ENCODE measurements at places on chromosomes 6 and 20. TPM values are rescaled to one million over a fixed set of nuclear protein-coding genes. Genes with fewer than 3 reads are reported as not detected.

ARHGAP40 gene
- total RNA-seq, result 0.87 TPM

LHFPL5 gene
- total RNA-seq, result not detected

SLC32A1 gene
- total RNA-seq, result not detected

NKAPL gene
- 1.3 TPM for total RNA-seq

NOX3 gene
- not detected for total RNA-seq

MYCT1 gene
- total RNA-seq, result 122 TPM

GLP1R gene
- total RNA-seq, result not detected

TSBP1 gene
- not detected for total RNA-seq

SIM1 gene
- not detected for total RNA-seq

LY86 gene
- total RNA-seq, result not detected

FAM184A gene
- total RNA-seq, result 0.54 TPM

GLO1 gene
- total RNA-seq, result 168 TPM

ARHGAP18 gene
- 77.1 TPM for total RNA-seq

ETV7 gene
- 1.7 TPM for total RNA-seq

FAM209B gene
- not detected for total RNA-seq

ZNF391 gene
- total RNA-seq, result 0.27 TPM

TFAP2D gene
- total RNA-seq, result not detected

SIRPB2 gene
- 0.07 TPM for total RNA-seq

FILIP1 gene
- 10.4 TPM for total RNA-seq

KIF25 gene
- not detected for total RNA-seq

ZSCAN31 gene
- 9.3 TPM for total RNA-seq

POU3F2 gene
- total RNA-seq, result not detected

MOG gene
- total RNA-seq, result not detected

TRAPPC3L gene
- 0.10 TPM for total RNA-seq

PKHD1 gene
- not detected for total RNA-seq

KIAA1755 gene
- total RNA-seq, result not detected

BMP5 gene
- not detected for total RNA-seq

CRISP2 gene
- not detected for total RNA-seq

DOP1A gene
- 14.6 TPM for total RNA-seq

PBOV1 gene
- not detected for total RNA-seq

LAMA5 gene
- 180 TPM for total RNA-seq
